ENCODE measurements at places on chromosomes 12 and 14.

DNA sequence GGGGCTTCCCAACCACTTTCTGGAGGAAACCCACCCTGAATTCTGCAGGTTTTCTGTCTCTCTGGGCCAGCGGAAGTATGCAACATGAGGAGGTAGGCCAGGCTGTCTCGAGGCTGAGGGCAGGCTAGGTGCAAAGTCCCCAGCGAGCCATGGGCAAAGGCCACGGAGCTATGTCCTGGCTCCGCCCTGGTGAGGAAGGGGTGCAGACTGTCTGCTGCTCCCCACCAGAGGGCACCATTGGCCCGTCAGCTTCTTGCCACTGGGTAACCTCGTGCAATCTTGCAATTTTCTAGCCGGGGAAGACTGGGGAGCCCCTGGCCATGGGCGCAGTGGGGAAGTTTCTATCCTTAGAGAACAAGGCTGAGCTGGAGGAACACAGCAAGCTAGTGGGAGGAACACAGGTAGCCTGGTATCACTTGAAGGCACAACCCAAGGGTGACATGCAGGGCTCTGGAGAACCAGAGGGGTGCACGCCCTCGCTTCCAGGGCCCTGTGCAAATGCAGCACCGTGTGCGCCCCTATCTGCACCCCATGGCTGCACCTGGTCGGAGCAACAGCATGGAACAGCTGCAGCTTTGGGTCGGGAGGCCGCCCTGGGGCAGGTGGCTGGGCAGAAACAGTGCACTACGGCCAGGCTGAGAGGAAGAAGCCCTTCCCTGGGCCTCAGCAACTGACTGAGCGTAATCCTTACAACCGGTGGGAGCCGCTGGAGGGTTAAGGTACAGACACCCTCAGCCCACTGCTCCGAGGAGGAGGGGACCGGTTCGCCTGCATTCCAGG is 27.6 kb upstream of the RPLP0 start:
- DNase-seq: peak; percentile 89

DNA sequence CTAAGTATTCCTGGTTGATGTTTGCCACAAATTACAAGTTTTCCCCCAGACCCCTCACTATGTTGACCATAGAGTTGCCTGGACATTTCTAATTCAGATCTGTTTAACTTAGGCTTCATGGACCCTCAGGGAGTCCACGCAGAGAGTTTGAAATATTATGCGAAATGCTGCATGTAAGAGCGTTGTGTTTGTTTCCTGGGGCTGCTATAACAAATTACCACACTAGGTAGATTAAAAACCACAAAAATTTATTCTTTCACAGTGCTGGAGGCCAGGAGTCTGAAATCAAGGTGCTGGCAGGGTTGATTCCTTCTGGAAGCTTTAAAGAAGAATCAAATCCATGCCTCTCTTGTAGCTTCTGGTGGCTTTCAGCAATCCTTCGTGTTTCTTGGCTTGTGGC is 177.9 kb upstream of the KITLG start:
- DNase-seq: no peak

DNA sequence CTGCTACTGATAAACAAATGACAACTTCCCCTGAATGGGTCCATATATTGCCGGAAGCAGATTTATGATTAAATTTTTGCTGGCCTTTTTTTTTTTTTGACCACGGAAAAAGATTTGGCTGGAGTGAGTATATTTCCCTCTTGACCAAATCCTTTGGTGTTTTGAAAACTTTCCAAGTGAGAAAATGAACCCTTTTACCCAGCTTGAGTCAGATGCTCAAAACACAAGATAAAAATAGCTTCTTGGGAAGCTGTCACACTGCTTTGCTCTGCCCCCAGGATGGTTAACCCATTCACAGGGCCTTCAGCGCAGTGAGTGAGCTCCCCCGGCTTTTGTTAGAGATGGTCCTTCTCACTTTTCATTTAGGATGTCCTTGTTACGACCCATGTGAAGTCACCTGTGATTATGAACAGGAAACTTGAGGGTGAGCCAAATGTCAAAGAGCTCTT is 224.3 kb downstream of the PELI2 start:
- no peak for DNase-seq

GRCh38 chr12:32843528-32844095 is 53.0 kb downstream of the PKP2 start:
- no peak for DNase-seq

DNA sequence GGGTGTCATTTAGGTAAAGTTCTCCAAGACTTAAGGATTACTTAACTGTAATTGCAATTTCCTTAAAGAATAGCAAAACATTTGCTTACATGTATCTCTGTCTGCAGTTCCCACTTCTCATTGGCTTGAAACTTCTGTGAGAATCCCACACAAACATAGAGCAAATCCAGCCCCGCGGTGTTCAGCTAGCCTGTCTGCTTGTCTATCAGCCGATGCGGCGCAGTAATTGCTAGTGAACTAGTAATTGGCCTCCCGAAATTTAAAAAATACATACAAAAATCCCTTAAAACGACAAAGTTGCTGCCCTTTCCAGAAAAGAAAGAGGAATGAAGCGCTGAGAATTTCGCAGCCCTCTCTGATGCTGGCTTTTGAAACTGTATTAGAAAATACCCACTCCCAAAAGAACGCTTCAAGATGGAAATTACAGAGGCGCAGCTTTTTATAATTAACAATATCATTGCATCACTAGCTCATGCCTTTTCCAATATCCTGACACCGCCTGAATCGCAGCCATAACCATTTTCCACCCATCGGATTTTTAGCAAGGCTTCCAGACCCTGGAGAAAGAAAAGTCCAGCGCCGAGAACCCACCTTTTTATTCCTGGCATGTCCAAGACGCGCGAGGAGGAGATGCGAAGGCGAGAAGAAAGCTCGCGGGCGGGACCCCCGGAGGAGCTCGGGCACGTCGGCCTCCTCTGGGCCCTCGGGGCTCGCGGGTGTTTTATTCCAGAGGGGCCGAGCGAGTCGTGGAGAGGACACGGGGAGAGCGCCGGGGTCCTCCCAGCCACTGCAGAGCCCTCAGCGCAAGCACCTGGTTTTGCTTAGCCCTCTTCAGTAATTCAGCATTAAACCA is 646 bp downstream of the FBLN5 start:
- DNase-seq: peak; percentile 12

- no peak for DNase-seq
Observed at GRCh38 chr14:26761532-26761931, 163.7 kb upstream of the NOVA1 start.

- DNase-seq: no peak
Observed at GRCh38 chr12:130192642-130193345, 30.5 kb downstream of the FZD10 start.

DNA sequence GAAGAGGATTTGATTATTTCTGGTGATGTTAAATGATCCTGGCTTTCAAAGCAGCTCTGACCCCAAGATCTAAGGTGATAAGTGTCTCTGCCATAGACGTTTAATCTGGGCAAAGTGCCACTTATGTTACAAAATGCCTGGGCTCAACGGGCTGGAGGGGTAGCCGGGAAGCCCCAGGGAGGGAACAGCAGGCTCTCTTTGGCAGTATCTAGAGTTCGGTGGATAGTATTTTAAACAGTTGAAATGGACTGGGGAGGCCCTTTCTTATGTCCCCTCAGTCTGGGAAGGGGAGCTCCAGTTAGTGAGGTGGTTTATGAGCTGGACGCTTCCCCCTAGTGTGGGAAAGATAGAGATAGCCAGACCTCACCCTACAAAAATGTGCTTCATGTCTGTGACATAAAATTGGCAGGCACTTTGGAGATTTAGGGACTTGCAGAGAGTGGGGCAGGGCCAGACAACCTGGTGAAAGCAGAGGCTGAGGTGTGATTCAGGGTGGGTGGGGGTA is 5.5 kb upstream of the HOXC11 start:
- DNase-seq: no peak

- DNase-seq: no peak
Observed at GRCh38 chr12:49776858-49777257, 35.5 kb downstream of the TMBIM6 start.

DNA sequence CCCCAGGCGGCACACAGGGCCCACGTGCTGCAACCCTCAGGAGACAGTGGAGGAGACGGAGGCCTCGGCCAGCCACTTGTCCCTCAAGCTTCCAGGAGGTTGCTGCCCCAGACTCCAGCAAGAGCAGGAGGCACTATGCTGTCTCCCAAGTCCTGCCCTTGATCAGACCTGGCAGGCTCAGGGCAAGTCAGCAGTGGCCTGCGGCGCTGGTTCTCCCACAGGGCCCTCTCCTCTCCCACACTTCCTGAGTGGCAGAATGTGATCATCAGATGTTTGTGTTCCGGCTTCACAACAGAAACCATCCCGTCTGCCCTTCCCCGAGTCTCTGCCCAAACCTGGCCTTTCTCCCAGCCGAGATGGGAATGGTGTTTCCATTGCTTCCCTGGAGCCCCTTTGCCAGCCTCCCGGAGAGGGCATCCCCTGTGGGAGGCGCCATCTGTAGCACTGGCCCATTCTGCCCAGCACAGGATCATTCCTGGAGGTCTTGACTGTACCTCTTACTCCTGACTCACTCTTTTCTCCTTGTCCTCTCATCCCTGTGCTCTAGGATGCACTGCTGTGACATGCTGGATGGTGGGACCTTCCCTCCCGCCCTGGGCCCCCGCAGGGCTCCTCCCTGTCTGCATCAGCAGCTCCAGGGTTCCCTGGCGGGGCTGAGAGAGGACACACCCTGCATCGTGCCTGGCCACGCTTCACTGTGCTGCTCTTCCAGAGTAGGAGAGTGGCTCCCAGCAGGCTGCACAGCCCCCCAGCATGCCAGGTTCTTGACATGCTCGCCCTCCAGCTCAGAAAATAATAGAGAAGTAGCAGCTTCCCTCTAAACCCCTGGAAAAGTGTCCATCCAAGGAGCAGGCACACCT is 114.7 kb upstream of the FKBP4 start:
- no peak for DNase-seq

- no peak for DNase-seq
Observed at GRCh38 chr12:3832738-3833137, 40.5 kb downstream of the PARP11 start.

DNA sequence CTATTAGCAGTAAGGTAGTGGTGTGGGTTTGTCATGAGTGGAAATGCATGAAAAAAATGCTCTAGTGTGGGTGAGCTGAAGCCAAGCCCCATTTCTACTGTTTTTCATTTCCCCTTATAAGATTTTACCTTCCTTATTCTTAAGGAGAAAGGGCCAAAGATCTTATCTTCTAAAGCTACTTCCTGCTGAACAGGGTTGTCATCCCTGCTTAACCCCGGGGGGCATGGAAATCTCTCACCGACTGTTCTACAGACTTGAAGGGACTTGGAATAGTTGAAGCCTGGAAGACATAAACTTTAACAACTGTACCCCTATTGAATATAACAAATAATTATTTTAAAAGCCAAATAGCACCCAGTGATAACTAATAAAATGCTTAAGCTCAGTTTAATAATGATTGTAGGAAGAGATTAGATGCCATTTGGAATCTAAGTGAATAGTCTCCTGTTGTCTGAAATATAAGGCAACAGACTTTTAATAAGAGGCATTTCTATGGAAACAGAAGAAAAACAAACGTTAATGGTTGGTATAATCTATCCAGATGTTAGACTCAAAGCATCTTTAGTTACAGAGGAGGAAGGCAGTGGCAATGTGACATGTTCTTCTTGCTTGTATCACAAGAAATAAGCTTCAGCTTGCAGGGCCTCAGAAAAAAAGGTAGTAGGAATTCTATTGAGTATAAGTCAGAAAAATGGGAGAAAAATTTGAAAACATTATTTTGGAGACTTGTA is 1.8 kb upstream of the GMFB start:
- no peak for DNase-seq

DNA sequence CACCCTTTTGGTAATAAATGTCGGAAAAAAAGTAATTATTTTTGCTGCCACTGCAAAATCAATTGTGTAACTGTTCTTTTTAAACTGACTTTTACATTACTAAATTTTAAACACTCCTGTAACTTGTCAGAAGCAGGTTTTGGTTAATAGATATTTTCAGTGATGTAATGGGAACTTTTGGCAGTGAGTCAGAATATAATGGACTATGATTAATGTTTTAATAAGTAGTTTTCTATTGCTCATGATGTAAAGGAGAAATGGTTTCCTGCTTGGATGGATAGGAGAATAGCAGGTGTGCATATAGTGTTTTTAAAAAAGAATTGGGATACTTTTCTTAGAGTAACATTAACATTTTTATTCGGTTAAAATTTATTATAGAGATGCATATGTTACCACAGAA is 58.8 kb downstream of the TRMT5 start:
- DNase-seq: no peak

- no peak for DNase-seq
Observed at GRCh38 chr12:2739832-2740641, 54.7 kb upstream of the FKBP4 start.

DNA sequence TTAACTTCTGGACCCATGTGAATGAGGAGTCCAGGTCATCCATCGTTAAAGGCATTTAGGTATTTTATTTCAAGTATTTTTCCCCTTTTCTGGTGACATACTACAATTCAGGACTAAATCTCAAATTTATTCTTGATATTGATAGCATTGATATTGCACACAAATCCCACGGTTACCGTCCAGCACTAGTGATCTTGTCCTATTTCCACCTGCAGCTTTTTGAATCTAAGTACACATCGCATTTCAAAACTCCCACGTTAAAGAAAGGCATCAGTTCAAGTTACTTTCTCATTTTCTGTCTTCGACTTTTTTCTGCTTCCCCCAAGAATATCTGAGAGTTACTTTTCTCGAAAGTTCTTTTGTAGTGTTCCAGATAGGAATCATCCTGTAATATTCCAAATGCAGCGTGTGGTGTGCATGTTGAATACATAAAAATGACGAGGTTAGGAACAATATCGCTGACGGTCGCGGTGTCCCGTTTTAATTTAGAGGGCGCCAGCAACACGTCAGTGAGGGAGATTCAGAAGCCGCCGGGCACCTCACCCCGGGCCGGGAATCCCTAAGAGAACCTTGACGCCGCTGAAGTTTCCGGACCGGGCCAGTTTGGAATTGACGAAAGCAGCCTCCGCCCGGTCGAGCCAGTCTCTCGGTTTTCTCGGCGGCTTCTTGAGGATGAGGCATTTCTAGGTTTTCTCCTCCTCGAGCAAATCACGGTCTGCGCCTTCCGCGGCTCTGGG is 569 bp upstream of the RGS6 start:
- no peak for DNase-seq

DNA sequence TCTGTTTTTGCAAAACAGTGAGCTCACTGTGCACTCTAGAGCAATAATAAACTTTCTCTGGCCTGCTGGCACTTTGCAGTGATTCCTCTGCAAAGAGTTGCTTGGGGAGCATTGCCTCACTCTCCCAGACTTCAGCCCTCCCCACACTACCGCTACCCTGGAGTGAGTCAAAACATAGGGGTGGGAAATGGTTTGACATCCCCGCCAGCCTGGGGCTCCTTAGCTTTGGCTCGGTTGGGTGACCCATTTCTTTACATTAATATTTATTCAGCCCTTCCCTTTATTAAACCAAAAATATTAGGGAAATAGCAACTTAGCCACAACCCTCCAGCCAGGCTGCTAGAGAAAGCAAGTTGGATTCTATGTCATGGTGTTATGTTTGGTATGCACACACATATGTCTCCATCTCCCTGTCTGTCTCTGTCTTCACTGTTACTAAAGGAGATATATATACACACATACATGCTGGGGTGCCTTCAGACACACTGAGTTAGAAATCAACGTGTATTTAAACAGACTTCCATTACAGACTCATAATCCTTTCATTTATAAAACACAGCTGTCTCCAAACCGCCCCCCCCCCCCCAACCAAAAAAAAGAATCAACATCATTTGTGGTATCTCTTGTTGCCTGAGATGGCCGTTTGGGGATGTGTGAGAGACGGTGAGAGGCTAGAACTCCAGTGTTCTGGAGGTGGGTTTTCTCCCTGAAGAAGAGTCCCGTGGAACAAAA is 3.4 kb upstream of the IRF2BPL start:
- DNase-seq: no peak

- DNase-seq: no peak
Observed at GRCh38 chr12:76300297-76300665, 47.9 kb downstream of the BBS10 start.

GRCh38 chr12:132571598-132571997 is 38.8 kb downstream of the LRCOL1 start:
- DNase-seq: no peak

- no peak for DNase-seq
Observed at GRCh38 chr12:105852951-105853350, 285.8 kb downstream of the NUAK1 start.

All from activated T-cell treated with anti-CD3 and anti-CD28 coated beads, Interleukin-2, amount 50 U/mL, for 72 hours (primary cell).